ENCODE measurements at places on chromosomes 3 and 15.

GRCh38 chr3:188764609-188765008 lies 407.2 kb upstream of the TPRG1 start:
- no peak for DNase-seq

DNA sequence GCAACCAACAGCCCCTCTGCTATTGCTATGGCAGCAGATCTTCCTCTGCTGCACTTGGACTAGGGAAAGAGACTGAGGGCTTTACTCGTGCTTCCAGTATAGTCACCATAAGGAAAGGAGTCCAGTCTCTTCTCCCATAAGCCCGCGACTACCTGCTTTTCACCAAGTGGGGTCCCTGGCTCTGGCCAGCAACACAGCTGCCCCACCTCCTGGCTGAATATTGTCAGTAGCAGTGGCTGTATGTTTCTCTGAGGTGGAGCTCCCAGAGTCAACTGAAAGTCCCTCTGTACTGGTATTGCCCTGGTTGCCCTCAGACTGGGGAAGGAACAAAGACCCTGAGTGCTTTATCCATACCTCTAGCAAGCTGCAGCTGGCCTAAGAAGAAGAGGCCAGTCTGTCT lies 719.6 kb downstream of the SQOR start:
- no peak for DNase-seq

DNA sequence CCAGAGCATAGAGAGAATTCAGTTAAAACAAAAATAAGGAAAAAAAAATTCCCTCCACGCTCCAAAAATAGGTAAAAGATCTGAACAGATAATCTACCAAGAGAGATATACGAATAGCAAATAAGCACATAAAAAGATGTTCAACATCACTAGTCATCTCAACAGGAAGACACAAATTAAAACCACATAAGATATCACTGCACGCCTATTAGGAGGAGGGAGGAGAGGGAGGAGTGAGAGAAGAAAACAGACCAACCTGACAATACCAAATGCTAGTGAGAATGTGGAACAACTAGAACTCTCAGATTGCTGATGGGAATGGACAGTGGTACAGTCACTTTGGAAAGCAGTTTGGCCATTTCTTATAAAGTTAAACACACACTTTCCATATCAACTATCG lies 212.5 kb downstream of the FMN1 start:
- no peak for DNase-seq

- DNase-seq = no peak
Measured at GRCh38 chr3:69272556-69272955, 113.3 kb downstream of the FRMD4B start.

GRCh38 chr15:62187910-62188309 lies 22.8 kb upstream of the C2CD4B start:
- DNase-seq = no peak

DNA sequence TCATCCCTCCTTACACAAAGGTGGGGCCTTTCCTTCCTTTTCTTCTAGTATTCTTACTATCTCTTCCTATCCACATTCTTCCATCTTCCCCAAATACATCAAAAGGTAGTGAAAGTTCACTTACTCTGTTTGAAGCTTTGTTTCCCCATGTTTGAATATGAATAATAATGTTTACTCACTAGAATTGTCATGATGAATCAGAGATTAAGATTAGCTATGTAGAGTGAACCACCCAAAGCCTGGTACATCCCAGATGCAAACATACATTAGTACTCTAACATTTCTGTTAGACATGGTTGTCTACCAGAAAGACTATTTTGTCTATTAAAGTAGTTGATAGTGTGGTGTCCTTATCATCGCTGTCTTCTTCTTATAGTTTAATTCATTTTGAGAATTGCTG lies 327.1 kb upstream of the TBC1D5 start:
- DNase-seq = no peak

DNA sequence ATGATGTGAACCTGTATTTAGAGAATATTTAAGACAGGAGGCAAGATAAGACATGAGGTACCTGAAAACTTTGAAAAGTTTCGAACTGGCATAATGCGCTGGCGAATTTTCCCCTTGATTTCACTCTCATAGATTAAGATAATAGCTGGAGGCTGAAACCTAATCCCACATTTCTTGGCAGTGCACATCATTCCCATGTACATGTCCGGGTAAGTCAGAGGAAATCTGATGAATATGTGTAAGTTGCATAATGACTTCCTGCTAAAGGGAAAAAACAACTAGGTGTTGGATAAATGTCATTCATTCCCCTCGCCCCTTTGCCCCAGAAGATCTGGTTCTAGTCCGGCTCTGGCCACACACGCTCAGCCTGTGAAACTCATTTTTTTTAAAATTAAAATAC lies 3.6 kb downstream of the CEP19 start:
- DNase-seq = no peak

DNA sequence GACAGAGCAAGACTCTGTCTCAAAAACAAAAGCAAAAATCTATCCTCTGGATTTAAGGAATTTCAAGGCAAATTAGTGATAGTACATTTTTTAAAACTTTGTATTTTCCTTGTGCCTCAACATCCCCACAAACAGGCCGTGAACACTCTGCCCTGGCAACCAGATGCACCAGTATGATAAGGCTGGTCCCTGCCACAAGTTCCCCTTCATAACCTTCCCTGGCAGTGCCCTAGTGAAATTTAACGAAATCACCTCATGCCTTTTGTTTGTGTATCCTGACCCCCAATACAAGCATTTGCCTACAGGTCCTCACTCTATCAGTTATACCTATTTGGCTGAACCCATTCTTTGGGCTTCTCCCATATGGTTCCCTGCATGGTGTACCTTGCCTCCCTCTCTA lies 107.4 kb upstream of the FLNB start:
- no peak for DNase-seq

DNA sequence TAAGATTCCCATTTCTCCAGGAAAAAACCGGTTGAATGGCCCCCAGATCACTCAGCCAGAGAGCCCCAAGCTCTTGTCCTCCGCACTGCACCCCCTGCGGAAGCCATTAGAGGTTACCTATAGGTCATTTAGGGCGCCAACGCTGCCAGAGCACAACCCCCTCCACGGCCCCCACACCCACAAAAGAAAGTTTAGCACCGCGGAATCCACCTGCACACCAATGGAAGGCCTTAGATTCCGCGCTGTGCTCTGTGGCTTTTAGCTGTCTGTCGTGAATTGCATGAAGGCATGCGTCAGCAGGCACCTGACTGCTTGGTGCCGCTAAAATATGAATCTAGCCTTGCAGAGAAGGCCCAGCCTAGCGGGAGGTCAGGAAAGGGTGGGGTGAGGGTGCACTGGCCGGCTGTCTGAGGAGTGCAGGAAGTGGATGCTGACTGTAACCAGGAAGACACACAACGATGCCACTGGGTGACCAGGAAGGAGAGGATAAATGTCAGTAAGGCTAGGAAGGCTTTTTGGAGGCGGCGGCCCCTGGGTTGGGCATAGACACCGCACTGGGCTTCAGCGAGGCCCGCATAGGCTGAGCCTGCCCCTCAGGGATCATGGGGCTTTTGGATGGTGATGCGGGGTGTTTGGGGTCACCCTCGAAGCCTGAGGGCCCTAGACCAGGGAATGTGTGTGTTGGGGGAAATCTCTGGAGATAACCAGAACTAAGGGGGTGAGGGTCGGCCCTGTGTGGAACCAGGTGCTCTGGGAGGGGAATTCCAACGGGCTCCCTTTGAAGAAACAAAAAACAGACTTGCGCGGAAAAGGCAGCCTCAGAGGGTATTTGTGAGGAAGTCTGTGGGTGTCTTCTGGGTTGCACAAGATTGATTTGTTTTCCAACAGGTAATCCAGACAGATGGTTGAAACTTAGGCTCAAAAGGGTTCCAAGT lies 976 bp upstream of the NUP210 start:
- no peak for DNase-seq

DNA sequence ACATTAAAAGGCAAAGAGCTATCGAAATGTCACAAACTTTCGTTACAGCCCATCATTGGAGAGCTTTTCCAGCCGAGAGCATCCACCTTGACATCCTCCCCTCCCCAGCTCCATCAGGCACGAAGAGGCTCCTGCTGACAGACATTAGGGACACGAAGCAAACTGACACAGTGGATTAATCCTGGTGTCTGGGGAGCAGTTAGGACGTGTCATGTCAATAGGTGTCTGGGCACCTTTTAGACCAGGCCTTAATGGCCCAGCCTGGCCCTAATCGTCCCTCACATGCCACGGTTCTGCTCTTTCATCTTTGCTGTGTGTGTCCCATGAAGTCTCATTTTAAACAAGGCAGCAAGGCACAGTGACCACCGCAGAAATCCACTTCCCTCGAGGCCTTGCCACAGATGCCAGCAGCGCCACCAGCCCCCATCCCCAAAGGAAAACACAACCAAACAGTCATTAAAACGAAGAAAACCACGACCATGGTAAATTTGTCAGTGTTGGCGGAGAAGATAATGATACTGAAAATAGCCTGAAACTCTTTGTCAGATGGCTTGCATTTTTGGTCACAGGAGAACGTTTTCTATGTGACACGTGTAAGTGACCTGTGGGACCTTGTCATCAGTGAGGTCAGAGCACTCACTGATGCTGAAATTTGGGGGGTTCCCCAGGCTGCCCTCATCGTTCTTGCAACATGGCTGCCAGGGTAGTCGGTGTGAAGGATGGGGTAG lies 16.3 kb upstream of the PCSK6 start:
- no peak for DNase-seq

DNA sequence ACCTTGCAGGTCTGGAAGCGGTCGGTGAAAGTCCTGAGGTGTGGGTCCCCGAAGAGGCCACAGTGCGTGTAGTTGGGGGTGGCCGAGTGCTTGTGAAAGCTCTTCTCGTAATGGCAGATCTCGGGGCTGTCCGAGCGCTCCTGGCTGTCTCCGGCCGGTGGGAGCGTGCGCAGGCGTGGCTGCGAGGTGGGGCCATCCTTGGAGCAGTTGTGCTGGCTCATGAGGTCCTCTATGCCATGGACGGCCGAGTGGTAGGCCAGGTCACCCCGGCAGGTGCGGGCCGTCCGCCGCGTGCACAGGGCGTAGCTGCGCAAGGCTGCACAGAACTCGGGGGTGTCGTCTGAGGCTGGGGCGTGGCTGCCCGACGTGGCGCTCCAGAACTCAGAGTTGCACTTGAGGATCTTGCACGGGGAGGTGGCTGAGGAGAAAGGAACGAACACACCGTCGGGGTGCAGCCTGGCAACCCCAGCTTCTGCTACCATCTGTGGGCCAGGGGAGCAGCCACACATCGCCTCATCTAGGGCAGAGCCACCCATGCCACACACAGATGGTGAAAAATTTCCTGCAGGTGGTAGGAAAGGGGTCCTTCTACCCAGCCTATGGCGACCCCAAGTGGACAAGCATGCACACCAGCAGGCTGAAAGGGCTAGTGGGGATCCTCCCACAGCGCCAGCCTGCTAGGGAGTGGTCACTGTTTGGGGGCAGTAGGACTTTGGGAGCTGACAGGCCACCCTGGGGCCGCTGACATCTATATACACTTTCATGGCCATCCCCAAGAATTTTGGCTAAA lies 36.7 kb downstream of the RGMA start:
- DNase-seq = no peak
